ENCODE measurements at places on chromosomes 5 and 9. TPM values are rescaled to one million over a fixed set of nuclear protein-coding genes. Genes with fewer than 3 reads are reported as not detected.

Gene HTR4
- total RNA-seq, result 0.29 TPM

Gene FOXE1
- total RNA-seq, result 4.2 TPM

Gene BARHL1
- total RNA-seq, result 0.14 TPM

Gene NMUR2
- 0.80 TPM for total RNA-seq

Gene C1QTNF2
- 0.31 TPM for total RNA-seq

Gene MYOT
- 0.56 TPM for total RNA-seq

Gene PCDHA5
- total RNA-seq, result 2.1 TPM

Gene SPINK1
- 930 TPM for total RNA-seq

Gene IL31RA
- not detected for total RNA-seq

Gene ANKH
- total RNA-seq, result 41.1 TPM

Gene PCDHGA8
- 1.3 TPM for total RNA-seq

Gene GPSM1
- total RNA-seq, result 29.2 TPM

Gene NR2F1
- total RNA-seq, result 6.6 TPM

Gene WNK2
- total RNA-seq, result 75.5 TPM

Gene TRIM36
- total RNA-seq, result 55.2 TPM

Gene PAIP1
- 79.9 TPM for total RNA-seq

Gene PLCXD3
- total RNA-seq, result 7.4 TPM

Gene C9orf85
- total RNA-seq, result 17.9 TPM

Gene OR13C2
- total RNA-seq, result not detected

Gene CAMK4
- total RNA-seq, result 15.6 TPM

Gene CLIC3
- 38.6 TPM for total RNA-seq

Gene WNT8A
- not detected for total RNA-seq

Gene FRMPD1
- total RNA-seq, result 0.36 TPM

Gene CCNI2
- total RNA-seq, result 1.4 TPM

Gene CEP72
- 27.8 TPM for total RNA-seq

Gene AQP7
- 3.7 TPM for total RNA-seq

Gene HINT1
- 206 TPM for total RNA-seq

Gene SLC4A9
- total RNA-seq, result not detected

Gene LCN10
- not detected for total RNA-seq

Gene SLC34A3
- total RNA-seq, result 0.81 TPM

Gene DMXL1
- 29.0 TPM for total RNA-seq

Gene HAVCR2
- total RNA-seq, result 0.10 TPM

Gene DIPK1B
- total RNA-seq, result 40.8 TPM

Gene IRGM
- total RNA-seq, result not detected

Gene PRR16
- 2.1 TPM for total RNA-seq

Gene OR13F1
- total RNA-seq, result not detected

Gene STPG3
- 0.31 TPM for total RNA-seq

Measured in type B pancreatic cell (in vitro differentiated cells).